Fibroblast of villous mesenchyme (primary cell): ENCODE measurements at places on chromosomes 3 and 15.

- DNase-seq, result peak; percentile 71
These were observed 264.2 kb downstream of the NFKBIZ start for GRCh38 chr3:102113421-102114041.

- DNase-seq, result peak; percentile 36
These were observed 504.4 kb downstream of the FHIT start for GRCh38 chr3:60746695-60747416.

DNA sequence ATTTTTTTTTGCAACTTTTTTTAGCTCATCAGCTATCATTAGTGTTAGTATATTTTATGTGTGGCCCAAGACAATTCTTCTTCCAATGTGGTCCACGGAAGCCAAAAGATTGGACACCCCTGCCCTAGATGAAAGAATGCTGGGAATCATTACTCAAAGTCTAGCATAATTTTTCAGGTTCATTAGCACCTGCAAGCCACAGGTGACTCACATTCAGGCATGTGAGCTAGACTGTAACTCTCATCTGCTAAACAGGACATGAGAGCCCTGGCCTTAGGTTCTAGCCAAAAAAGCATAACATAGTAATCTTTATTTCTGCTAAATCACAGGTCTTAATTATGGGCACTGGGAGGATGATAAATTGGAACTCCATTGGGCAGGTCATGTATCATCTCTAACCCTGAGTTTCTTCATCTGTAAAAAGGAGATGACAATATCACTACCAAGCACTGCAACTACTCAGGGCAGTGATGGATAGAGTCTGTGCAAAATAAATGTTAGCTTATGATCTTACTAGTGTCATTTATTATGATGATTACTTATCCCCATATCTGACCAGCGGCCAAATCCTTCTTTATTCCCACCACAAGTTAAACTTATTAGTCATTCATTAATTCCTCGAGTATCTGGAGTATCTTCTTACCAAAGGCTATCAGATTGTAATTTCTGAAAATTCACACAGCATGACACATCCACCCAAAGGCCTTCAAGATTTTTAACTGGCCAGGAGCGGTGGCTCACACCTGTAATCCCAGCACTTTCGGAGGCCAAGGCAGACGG, 125.0 kb downstream of the PLD1 start:
- DNase-seq, result no peak

DNA sequence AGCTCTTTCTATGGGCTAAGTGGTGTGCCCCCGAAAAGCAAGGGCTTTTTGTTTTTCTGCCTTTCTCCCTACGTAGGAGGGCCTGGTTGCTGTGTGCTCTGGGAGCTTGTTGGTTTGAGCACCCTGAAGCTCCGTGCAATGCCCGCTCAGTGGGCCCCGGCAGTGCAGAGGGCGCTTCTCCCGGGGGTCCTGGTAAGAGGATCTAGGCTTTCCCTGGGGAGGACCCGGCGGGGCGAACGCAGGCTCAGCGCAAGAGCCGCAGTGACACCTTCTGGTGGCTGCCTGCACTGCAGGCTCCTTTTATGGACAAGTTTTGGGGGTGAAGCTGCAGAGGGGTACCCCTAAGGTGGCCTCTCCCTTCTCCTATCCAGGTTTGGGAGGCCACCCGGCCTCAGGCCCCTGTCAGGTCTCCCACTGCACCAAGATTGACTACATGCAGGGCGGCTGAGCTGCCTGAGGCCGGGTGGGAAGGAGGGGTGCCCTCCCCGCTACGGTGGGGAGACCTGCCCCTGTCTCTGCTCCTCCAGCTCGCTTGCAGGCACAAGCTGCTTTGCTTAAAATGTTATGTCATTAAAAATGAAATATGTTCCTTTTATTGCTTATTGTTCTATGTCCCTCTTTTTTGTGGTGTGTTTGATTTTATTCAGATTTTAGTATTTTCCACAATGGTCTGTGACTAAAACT, 387.9 kb downstream of the GABRG3 start:
- no peak for DNase-seq

GRCh38 chr3:193662757-193663322, 69.8 kb downstream of the OPA1 start:
- peak; percentile 86 for DNase-seq

DNA sequence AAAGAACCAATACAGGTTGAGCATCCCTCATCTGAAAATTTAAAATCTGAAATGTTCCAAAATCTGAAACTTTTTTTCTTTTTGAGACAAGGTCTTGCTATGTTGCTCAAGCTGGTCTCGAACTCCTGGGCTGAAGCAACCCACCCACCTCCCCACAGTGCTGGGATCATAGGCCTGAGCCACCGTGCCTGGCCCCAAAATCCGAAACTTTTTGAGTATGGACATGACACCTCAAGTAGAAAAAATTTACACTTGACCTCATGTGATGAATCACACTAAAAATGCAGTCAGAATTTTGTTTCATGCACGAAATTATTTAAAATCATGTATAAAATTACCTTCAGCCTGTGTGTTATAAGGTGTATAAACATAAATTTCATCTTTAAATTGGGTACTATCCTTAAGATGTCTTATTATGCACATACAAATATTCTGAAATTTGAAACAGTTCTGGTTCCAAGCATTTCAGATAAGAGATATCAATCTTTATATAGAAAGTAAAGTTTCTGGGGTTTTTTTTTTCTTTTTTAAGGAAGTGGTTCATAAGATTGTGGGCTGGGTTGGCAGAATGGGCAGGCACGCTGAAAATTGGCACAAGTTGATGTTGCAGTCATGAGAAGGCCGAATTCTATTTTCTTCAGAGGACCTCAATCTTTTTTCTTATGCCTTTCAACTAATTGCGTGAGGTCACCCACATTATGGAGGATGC, 72.5 kb downstream of the SPRED1 start:
- no peak for DNase-seq

DNA sequence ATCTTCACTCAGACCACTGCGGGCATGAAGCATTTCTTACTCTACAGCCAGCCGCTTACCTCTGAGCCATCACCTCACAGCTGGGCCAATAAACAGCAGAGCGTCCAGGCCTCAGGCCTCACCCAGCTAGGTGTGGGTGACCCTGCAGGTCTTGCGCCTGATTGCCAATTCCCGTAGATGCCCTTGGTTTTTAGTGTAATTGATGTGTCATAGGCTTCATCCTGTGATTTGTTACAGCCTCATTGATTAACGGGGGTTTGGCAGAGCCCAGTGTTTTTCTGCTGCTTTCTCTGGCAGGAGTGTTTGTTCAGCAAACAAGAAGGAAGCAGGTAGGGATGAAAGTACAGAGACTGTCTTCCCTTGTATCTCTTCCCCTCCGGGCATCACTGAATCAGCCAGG, 49.6 kb upstream of the BNIP2 start:
- no peak for DNase-seq

DNA sequence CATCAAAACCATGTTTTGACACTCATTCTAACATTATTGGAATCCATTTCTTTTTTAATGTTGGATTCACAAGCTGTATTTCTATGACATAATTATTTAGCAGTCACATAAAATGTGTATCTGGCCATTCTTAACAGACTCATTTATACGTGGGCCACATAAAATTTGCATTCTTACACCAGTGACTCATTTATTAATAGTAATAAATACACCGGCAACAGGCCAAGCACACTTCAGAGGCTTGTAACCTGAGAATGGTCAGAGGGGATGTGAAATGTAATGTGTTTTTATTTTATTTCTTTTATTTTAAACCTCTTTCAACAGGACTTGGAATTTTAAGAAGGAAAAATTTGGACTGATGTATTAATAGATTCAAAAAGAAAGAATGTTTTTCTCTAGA, 384.9 kb upstream of the RARB start:
- DNase-seq, result peak; percentile 47

DNA sequence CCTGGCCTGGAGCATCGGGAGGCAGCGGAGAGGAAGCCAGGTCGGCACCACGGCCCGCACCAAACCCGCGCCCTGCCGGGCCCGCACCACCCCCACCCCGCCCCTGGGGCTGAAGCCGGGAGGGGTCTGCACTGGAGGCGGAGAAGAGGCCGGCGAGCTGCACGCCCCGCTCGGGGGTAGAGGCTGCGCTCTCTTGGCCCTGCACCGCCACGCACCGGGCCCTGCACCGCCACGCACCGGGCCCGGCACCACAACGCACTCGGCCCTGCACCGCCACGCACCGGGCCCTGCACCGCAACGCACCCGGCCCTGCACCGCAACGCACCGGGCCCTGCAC, 41.4 kb downstream of the MUC20 start:
- no peak for DNase-seq

DNA sequence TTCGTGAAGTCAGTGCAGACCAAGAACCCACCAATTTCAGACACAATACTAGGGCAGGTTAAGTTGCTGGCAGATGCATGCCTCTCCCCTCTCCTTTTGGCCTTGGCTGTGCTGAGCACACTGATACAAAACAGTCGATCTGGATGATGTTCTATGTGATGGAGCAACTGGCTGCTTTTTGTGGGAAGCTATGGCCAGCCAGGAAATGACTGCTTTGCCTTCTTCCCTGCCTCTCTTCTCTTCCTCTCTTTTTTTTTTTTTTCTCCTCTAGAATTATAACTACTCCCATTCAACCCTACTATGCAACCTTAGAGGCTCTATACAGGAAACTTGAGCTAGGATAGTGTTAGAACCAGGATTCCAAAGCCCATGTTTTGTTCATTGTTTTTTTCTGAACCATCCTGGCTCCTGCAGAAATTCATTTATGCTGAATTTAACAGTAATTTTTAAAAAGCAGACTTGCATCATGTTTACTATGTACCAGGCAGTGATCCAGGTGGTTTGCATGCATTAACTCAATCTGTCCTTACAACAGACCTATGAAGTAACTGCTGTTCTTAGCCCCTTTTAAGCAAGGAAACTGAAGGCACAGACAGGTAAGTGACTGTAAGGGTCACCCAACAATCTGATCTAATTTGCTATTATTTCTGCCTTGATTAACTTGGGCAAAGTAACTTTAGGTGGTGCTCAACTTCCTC, 62.9 kb downstream of the PLD1 start:
- DNase-seq, result peak; percentile 22

DNA sequence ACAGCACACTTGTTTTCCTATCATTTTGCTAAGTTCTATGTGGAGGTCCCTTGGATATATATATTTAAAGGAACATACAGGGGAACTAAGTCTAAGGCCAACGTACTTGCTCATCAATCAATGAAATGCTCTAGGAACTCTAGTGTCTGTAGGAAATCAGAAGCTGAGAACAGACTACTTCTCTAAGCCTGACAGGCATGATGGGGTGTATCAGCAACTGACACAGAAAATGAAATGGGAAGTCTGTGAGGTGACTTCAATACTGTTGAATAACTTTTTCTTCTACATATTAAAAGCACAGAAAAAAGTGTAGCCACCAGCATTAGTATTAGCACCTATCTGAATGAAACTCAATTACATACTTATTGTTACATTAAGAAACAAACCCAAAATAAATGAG, 56.9 kb upstream of the CSPG5 start:
- no peak for DNase-seq

GRCh38 chr15:25178835-25179672, 224.3 kb downstream of the SNRPN start:
- DNase-seq, result no peak

GRCh38 chr3:184771301-184772127, 40.5 kb upstream of the VPS8 start:
- DNase-seq, result peak; percentile 74
